ENCODE measurements at places on chromosomes 3 and 15.
A peak's percentile ranks its signal among the peaks of the same experiment; 100 is the strongest.

- DNase-seq: no peak
Measured at GRCh38 chr3:38000965-38001455, 10.4 kb downstream of the VILL start.

GRCh38 chr15:58212909-58213526, 74.8 kb downstream of the AQP9 start:
- DNase-seq: no peak

DNA sequence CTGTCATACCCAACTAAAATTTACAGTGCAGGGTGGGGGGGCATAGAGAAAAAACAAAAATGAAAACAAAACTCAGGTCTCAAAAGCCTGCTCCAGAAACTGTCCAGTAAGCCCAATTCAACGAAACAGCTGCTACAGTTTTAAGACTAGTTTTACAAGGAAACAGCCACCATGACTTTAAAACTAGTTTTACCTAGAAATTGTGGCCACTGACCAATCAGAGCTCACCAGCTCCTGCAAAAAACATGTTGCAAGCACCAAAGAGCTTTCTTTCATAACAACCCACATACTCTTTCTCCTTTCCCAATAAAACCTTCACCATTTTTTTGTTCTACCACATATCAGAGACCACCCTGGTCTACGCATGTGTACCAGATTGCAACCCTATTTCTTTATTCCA, 7.3 kb upstream of the CFAP91 start:
- no peak for DNase-seq

DNA sequence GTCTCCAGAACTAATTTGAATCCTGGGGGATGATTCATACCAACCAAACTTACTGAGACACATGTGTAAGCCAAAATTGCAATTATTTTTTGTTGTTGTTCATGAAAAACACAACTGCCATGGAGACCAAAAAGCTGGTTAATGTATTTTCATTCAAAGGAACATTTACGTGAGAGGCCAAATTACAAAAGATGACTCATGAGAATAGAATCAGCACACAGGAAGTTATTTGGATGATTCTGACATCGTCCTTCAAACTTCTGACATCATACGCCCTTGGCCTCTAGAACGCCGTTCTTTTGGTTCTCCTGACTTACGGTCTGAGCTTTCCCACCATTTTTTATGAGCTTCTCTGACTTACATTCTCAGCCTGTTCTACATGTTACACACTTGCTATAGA, 3.0 kb upstream of the ZNF280D start:
- DNase-seq: no peak

- DNase-seq: peak; percentile 18
Measured at GRCh38 chr3:110362751-110363150, 708.9 kb upstream of the NECTIN3 start.

- no peak for DNase-seq
Measured at GRCh38 chr3:170765419-170766078, 104.4 kb downstream of the RPL22L1 start.

GRCh38 chr3:86793786-86794185, 197.2 kb downstream of the VGLL3 start:
- peak; percentile 90 for DNase-seq

- no peak for DNase-seq
Measured at GRCh38 chr3:15527031-15527459, 5.5 kb upstream of the COLQ start.

GRCh38 chr3:115921711-115922110, 298.4 kb downstream of the GAP43 start:
- no peak for DNase-seq

- no peak for DNase-seq
Measured at GRCh38 chr3:82020282-82020681, 258.8 kb upstream of the GBE1 start.

DNA sequence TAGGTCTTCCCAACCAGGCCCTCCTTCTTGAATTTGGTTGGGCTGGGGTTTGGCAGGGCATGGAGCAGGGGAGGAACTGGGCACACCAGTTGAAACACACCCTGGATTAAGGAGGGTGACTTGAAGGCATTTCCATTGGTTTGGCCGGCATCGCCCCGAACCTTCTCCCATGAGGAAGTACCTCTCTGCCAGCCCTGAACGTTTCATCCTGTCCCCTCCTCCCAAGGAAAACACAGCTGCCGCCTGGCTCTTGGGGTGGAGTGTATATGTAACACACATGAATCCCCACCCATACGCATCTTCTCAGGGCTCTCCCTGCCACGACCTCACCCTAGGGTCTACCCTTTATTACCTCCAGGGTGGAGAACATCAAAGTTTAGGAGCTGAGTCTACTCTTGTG, 14.6 kb downstream of the UBAP1L start:
- DNase-seq: no peak

- DNase-seq: no peak
Measured at GRCh38 chr3:14879211-14879874, 60.6 kb downstream of the FGD5 start.

All from AG09309 (cell line).